Thoracic aorta (tissue), 2 donors: ENCODE measurements at places on chromosomes 11 and 22.

DNA sequence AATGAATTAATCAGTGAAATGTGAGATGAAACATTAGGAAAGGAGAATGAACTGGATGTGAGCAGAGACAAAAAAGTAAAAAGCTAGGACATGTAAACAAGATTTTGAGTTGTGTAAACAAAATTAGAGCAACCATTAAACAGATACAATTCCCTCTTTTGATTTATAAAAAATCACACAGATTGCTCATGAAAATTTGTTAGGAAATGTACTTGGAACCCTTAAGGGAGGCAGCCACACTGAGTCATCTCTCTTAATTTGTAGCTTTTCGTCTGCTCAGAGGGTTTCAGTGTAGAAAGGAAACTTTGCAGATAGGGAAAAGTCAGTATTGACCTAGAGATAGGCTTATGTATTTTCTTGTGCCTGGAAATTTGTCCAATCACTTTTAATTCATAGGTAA lies 49.6 kb upstream of the ME3 start:
- H3K4me3 ChIP-seq: no peak overlapping the region
- no peak for DNase-seq
- no peak overlapping the region for H3K27ac ChIP-seq
- no peaks in the 10 kb centered on the region for H3K27me3 ChIP-seq
- H3K4me1 ChIP-seq: no peaks in the 10 kb centered on the region

DNA sequence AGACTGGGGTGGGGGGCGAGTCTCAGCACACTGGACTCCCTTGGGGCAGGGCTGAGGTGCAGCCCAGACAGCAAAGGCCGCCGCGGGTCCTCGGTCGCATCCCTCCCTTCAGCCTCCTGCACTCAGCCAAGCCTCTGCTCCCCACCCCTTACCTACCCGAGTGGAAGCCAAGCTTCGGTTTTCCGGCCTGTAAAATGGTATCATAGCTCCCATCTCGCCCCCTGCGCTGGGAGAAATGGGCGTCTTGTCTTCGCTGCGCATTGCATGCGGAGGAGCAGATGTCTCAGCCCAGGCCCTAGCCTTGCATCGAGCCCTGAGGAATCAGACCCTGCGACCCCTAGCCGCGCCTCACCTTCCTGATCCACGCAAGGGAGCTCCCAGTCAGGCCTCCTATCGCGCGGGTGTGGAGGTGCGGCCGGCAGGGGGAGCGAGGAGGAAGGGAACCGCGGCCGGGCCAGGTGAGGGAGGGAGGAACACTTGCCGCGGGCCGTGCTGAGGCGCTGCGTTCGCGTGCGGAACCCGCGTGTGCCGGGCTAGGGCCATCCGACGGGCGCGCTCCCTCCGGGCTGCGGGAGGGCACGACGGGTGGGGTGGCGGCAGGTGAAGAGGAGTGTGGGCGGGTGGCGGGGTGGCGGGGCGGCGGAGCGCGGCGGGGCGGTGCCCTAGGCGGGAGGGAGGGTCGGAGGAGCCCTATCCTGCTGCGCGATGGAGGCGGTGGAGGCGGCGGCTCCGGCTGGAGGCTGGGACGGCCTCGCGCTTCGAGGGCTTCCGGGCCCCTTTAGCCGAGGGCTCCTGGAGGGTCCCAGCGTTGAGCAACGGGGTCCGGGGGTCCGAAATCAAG lies 4.1 kb upstream of the TBX1 start:
- peaks cover 9% of the 10 kb centered on the region for H3K4me1 ChIP-seq
- H3K36me3 ChIP-seq: no peaks in the 10 kb centered on the region
- H3K4me3 ChIP-seq: peak overlapping the region; percentile 58
- no peak for DNase-seq

GRCh38 chr11:123218451-123218850 lies 23.4 kb upstream of the CLMP start:
- H3K27ac ChIP-seq: no peak overlapping the region
- H3K4me3 ChIP-seq: no peak overlapping the region
- H3K36me3 ChIP-seq: no peaks in the 10 kb centered on the region
- H3K27me3 ChIP-seq: no peaks in the 10 kb centered on the region

DNA sequence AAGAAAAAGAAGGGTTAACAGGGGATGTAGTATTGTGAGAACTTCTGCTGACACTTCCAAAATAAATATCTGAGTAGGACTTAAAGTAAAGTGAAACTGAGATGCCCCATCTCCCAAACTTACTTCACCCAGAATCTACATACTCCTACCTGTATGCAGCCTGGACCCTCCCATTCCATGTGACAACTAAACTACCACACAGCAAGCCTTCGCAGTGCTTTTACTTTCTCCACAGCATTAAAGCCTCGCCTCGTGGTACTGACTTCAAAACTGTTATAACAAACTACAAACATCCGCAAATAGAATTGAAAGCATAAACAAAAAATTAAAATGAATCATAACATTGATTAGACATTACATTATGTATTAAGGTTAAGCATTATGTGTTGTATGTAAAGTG lies 985 bp downstream of the MPZL2 start:
- no peaks in the 10 kb centered on the region for H3K27me3 ChIP-seq
- DNase-seq: no peak
- no peak overlapping the region for H3K4me3 ChIP-seq
- no peaks in the 10 kb centered on the region for H3K36me3 ChIP-seq

- DNase-seq: no peak
- no peak overlapping the region for H3K27ac ChIP-seq
- no peak overlapping the region for H3K4me3 ChIP-seq
- H3K4me1 ChIP-seq: no peaks in the 10 kb centered on the region
- peaks cover 24% of the 10 kb centered on the region for H3K36me3 ChIP-seq
Observed at GRCh38 chr11:43392713-43393112, 34.0 kb downstream of the TTC17 start.

DNA sequence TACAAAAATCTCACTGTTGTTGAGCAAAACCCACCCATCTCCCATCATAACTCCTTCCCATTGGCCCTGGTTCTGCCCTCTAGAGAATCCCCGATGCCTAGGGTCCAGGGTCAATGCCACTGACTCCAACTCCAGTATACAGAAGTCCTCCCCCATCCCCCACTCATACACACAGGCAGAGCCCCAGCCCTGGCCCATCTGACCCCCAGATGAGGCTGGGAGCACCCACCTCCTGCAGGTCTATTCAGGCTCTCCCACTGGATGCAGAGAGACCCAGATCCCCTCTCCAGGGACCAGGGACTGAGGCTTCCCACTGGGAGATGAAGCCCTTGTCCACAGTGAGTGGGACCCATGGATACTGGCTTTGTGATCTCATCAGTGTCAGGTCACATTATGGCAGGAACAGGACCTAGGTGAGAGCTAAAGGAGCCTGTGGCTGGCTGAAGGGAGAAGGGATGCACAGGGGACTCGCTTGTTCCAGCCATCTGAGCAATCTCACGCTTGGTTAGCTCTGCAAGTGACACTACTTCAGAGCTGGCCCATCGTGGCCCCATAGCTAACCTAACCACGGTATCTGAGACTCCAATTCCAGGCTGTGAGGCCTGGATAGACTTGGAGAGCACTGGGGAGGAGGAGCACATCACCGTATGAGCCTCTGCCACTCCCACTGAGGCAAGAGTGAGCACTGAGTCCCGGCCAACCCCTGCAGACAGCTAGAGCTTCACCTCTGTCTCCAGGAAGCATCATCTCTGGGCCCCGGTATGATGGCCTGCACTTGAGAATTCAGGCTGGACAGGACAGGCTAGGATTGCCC lies 35.7 kb downstream of the TRIM29 start:
- no peak overlapping the region for H3K4me3 ChIP-seq
- no peaks in the 10 kb centered on the region for H3K4me1 ChIP-seq
- no peak for DNase-seq
- no peaks in the 10 kb centered on the region for H3K27me3 ChIP-seq

DNA sequence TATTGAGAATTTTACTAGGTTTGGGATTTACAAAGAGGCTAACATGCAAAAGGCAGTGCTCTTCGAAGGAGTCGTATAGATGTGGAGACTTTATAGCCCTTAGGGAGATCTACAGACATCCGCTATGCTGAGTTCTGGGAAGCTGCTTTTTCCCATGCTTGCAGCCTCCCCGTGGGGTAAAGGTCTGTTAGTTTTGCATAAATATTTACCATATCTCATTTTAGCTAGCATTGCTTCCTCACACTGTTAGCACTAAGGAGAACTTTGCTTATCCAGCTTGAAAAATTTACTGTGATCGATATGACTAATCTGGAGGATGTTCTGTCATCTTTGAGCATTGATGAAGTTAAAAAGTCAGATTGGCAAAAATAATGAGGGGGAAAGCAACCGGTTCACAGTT lies 18.6 kb downstream of the ARHGEF12 start:
- no peaks in the 10 kb centered on the region for H3K36me3 ChIP-seq
- no peaks in the 10 kb centered on the region for H3K27me3 ChIP-seq
- H3K4me1 ChIP-seq: peaks cover 29% of the 10 kb centered on the region
- no peak overlapping the region for H3K27ac ChIP-seq
- DNase-seq: no peak

- DNase-seq: no peak
- no peaks in the 10 kb centered on the region for H3K36me3 ChIP-seq
- H3K27me3 ChIP-seq: no peaks in the 10 kb centered on the region
Observed at GRCh38 chr11:16881074-16881709, 133.0 kb downstream of the PLEKHA7 start.

- H3K27ac ChIP-seq: no peak overlapping the region
- no peaks in the 10 kb centered on the region for H3K36me3 ChIP-seq
- DNase-seq: no peak
Observed at GRCh38 chr11:101797335-101797734, 117.5 kb upstream of the CEP126 start.

- no peaks in the 10 kb centered on the region for H3K4me1 ChIP-seq
- H3K4me3 ChIP-seq: no peak overlapping the region
- no peaks in the 10 kb centered on the region for H3K36me3 ChIP-seq
- H3K27me3 ChIP-seq: no peaks in the 10 kb centered on the region
Observed at GRCh38 chr11:91396236-91397133, 828.1 kb upstream of the FAT3 start.

GRCh38 chr11:128548649-128549255 lies 38.6 kb downstream of the ETS1 start:
- DNase-seq: no peak
- peak overlapping the region; percentile 75 for H3K4me3 ChIP-seq
- H3K27me3 ChIP-seq: no peaks in the 10 kb centered on the region
- H3K36me3 ChIP-seq: no peaks in the 10 kb centered on the region

GRCh38 chr11:69921128-69922014 lies 102.2 kb upstream of the FGF3 start:
- no peaks in the 10 kb centered on the region for H3K36me3 ChIP-seq
- no peak for DNase-seq
- H3K27me3 ChIP-seq: no peaks in the 10 kb centered on the region
- H3K4me1 ChIP-seq: peaks cover 44% of the 10 kb centered on the region
- H3K27ac ChIP-seq: no peak overlapping the region

- no peak for DNase-seq
- no peak overlapping the region for H3K27ac ChIP-seq
- H3K4me1 ChIP-seq: no peaks in the 10 kb centered on the region
- no peaks in the 10 kb centered on the region for H3K27me3 ChIP-seq
Observed at GRCh38 chr22:37433786-37434185, 6.5 kb upstream of the ELFN2 start.

GRCh38 chr11:26958005-26958701 lies 35.8 kb upstream of the FIBIN start:
- H3K4me1 ChIP-seq: peaks cover 18% of the 10 kb centered on the region
- H3K27ac ChIP-seq: no peak overlapping the region
- no peak overlapping the region for H3K4me3 ChIP-seq
- no peak for DNase-seq

DNA sequence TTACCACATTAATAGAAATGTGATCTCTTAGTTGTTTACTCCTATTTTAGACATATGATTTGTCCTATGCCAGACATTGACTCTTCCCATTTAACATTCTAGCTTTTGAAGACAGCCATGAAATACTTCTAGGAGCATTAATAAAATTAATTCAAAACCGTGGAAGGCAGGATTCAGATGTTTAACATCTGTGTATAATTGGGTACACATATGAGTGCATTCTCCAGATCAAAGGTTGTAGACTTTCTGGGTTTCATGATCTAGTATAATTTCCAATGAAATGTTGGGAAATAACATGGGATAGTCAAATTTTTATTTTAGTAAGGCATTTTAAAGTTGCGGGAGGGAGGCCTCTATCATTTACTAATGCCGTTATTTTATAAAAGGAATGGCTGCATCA lies 35.2 kb upstream of the CCDC89 start:
- DNase-seq: no peak
- no peaks in the 10 kb centered on the region for H3K4me1 ChIP-seq
- H3K27me3 ChIP-seq: no peaks in the 10 kb centered on the region
- H3K4me3 ChIP-seq: no peak overlapping the region
- no peak overlapping the region for H3K27ac ChIP-seq

- no peak overlapping the region for H3K27ac ChIP-seq
- no peaks in the 10 kb centered on the region for H3K36me3 ChIP-seq
- no peaks in the 10 kb centered on the region for H3K27me3 ChIP-seq
- H3K4me1 ChIP-seq: peaks cover 15% of the 10 kb centered on the region
- no peak overlapping the region for H3K4me3 ChIP-seq
Observed at GRCh38 chr22:26898946-26899605, 241.7 kb downstream of the MIAT start.

DNA sequence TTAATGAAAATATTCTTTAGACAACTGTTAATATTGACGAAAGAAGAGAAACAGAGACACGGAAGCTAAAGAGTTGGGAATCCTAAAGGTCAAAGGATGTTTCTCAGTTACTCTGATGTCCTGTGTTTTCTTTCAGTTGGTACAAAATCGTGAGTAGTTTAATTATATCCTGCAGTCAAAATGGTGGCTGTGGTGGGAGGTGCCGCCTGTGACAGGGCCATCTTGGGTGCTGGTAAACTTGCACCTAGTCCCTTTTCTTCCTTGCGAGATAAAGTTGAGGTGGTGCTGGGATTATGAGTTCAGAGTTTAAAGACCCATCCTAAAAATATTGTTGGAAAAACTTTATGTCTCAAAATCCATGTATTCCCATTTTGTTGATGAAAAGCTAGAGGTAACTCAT lies 2.2 kb downstream of the CECR2 start:
- no peak overlapping the region for H3K4me3 ChIP-seq
- no peak overlapping the region for H3K27ac ChIP-seq
- peaks cover 14% of the 10 kb centered on the region for H3K4me1 ChIP-seq
- H3K36me3 ChIP-seq: no peaks in the 10 kb centered on the region
- no peak for DNase-seq
- peaks cover 17% of the 10 kb centered on the region for H3K27me3 ChIP-seq

GRCh38 chr11:1307163-1307870 lies 2.1 kb downstream of the TOLLIP start:
- no peaks in the 10 kb centered on the region for H3K27me3 ChIP-seq
- H3K4me1 ChIP-seq: peaks cover 61% of the 10 kb centered on the region
- no peaks in the 10 kb centered on the region for H3K36me3 ChIP-seq
- no peak overlapping the region for H3K27ac ChIP-seq
- DNase-seq: no peak
- H3K4me3 ChIP-seq: no peak overlapping the region

GRCh38 chr11:119759324-119759723 lies 30.3 kb upstream of the NECTIN1 start:
- DNase-seq: no peak
- H3K4me3 ChIP-seq: no peak overlapping the region
- peaks cover 5% of the 10 kb centered on the region for H3K4me1 ChIP-seq
- no peak overlapping the region for H3K27ac ChIP-seq
- no peaks in the 10 kb centered on the region for H3K36me3 ChIP-seq
- no peaks in the 10 kb centered on the region for H3K27me3 ChIP-seq

GRCh38 chr11:121024989-121025388 lies 1.1 kb downstream of the TBCEL start:
- no peak for DNase-seq
- peaks cover 22% of the 10 kb centered on the region for H3K4me1 ChIP-seq
- peak overlapping the region; percentile 84 for H3K4me3 ChIP-seq
- no peaks in the 10 kb centered on the region for H3K27me3 ChIP-seq
- H3K36me3 ChIP-seq: no peaks in the 10 kb centered on the region
